ENCODE measurements at places on chromosomes 3 and 15.

GRCh38 chr15:78715434-78715833 lies 74.4 kb upstream of the CHRNB4 start:
- no peak for DNase-seq

DNA sequence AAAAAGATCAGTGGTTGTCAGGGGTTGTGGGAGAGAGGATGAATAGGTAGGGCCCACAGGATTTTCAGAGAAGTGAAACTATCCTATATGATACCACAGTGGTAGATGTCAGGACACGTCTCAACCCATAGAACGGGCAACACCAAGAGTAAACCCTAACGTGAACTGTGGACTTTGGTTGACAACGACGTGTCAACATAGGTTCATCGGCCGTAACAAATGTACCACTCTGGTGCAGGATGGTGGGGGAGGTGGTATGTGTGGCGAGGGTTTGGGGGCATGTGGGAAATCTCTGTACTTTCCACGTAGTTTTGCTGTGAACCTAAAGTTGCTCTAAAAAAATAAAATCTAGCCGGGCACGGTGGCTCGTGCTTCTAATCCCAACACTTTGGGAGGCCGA lies 13.0 kb upstream of the PIGZ start:
- DNase-seq: no peak

GRCh38 chr3:135995766-135996165 lies 30.2 kb downstream of the PPP2R3A start:
- DNase-seq: no peak

GRCh38 chr3:128804017-128804810 lies 75.2 kb upstream of the ACAD9 start:
- DNase-seq: no peak

DNA sequence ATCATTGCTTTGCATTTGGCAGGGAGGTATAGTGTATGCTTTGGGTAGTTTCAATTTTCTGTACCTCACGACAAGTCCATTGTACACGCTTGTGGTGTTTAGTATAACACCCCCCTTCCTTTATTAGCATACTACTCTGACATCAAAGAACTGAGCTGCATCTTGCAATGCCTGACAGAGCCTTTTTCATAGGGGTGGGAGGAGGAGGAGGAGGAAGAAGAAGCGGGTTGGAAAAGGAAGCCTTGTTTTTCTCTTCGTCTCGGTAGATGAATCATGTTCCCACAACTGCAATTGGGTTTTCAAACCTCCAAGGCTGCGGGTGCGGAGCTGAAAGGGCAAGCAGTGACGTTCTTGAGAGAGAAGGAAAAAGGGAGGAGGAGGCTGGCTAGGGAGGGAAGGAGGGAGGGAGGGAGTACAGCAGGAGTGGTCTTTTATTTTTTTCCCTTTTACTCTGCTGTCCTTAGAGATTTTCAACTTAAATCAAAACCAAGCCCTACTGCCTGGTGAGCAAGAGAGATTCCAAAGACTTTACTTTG lies 175.7 kb downstream of the KLHL25 start:
- no peak for DNase-seq

GRCh38 chr3:195466251-195466650 lies 23.4 kb upstream of the ACAP2 start:
- no peak for DNase-seq

GRCh38 chr15:30872341-30872748 lies 31.4 kb upstream of the FAN1 start:
- no peak for DNase-seq

- DNase-seq: no peak
Observed at GRCh38 chr3:122688996-122689395, 8.4 kb downstream of the PARP14 start.

- no peak for DNase-seq
Observed at GRCh38 chr3:175070946-175071345, 211.8 kb downstream of the NAALADL2 start.

DNA sequence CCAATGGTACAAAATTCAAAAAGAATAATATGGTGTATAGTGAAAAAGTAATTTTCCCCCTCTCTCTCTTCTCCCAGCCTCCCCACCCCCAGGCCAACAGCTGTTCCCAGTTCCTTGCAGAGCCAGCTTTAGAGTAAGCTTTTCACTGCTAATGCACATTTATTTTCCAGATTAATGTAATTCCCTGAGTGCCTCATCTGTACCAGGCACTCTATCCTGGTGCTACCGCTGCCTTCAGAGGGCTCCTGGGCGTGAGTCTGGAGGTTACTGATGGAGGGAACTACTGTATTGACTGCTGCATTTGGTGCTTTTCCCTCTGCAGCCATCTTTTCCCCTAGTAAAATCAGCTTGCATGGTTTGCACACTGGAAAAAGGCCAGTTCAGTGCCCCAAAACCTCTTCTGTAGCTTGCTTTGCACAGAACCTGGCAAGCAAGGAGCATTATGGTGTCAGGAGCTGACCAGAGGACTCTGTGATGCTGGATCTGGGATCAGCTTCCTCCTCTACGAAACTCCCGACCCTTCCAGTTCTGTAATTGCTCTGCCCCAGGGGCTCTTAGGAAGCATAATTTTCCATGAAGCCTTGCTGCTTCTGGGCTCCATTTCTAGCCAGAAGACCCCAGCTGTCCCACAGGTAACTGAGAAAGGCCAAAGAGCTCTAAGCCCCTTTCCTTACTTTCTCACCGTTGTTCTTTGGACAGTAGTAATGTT lies 8.5 kb upstream of the USP3 start:
- DNase-seq: no peak

GRCh38 chr3:143167969-143168854 lies 48.6 kb downstream of the CHST2 start:
- no peak for DNase-seq

- DNase-seq: no peak
Observed at GRCh38 chr3:59433546-59433945, 383.7 kb upstream of the CFAP20DC start.

DNA sequence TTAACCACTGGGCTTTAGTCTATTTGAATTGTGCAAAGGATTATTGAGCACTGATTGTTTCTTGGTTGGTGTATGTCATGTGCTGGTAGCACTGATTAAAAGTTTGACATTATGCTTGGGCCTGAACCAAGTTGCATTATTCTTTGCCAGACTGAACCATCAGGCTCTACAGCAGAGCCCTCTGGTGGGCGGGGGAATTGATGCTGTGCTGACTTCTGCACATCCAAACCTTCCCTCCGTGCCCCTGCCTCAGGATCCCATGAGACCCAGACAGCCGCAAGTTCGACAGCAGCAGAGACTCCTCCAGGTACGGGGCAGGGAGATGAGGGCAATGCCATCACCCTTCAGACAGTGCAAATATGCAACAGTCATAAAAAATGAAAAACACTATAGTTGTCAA lies 28.4 kb upstream of the P2RY12 start:
- DNase-seq: no peak

GRCh38 chr15:47506329-47507100 lies 210.8 kb upstream of the SEMA6D start:
- DNase-seq: no peak

GRCh38 chr15:47577000-47577399 lies 140.3 kb upstream of the SEMA6D start:
- no peak for DNase-seq

DNA sequence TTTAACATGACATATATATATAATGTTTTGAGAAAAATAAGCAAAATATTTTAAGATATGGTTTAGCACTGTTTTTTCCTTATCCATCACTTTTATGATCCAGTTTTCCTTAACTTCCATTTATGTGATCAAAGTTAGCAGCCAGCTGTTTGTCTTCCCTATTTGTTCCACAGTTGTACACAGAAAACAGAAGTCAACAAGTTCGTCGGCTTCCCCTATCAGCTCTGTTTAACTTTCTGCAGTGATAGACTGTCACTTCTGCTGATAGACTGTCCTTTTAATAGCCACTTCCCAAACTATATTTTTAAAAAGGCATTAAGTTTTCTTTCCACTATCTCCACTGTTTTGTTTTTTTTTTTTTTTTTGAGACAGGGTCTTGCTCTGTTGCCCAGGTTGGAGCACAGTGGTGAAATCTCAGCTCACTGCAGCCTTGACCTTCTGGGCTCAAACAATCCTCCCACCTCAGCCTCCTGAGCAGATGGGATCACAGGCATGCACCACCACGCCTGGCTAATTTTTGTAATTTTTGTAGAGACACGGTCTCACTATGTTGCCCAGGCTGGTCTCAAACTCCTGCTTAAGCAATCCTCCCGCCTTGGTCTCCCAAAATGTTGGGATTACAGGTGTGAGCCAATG lies 7.2 kb downstream of the FSD2 start:
- DNase-seq: no peak

GRCh38 chr3:109685084-109686079 lies 348.0 kb upstream of the DPPA4 start:
- DNase-seq: no peak

DNA sequence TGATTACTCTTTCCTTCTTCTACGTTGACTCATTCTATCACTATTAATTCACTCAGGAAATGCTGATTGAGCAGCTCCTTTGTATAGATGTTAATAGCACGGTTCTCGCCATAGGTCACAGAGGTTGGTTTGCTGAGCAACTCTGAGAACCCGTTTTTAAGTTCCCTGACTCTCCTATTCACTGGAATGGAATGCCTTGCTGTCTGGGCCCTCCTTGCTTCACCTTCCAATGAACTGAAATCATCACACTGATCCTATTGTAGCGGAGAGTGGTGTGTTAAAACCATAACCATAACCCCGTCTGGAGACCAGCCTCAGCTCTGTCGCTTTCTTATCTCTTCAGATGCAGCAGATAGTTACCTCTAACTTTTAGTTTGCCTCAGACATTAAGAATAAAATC lies 323.6 kb downstream of the GABRB3 start:
- DNase-seq: no peak

DNA sequence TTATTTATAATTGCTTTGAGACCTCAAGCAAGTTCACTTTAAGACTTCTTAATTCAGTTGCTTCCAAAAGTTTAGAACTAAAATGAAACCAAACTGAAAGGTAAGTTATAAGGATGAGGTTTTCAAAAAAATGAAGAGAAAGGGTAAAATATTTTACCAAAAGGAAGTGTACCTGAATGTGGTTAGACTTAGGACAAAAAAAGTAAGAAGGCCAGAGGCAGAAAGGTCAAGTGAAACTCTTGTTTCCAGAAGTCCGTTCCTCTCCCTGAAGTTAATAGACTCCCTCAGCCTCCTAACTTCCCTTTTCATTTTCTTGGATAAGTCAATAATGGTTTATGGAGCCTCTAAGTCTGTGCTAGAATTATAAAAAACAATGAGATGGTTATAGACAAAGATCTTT lies 16.6 kb downstream of the BTLA start:
- no peak for DNase-seq

DNA sequence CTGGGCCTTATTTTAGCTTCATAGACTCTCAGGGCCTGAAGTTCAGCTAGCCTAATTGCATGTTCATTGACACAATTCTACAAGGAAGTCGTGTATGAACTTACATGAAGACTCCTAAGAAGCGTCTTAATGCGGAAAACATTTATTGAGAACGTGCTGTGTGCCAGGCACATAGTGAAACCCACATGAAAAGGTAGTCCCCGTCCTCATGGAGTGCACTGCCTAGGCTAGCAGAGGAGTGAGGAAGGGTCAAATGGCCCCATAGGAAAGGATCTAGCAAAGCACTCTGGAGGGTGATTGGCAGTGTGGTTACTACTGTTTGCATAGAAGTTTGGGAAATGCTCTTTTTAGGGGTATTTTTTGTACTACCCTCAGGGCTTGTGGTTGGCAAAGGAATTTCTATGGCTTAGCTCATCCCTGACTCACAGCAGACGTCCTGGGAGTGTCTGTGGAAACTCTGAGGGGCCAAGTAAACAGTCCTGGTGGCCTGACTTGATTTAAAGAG lies 854 bp upstream of the NPTN start:
- no peak for DNase-seq

DNA sequence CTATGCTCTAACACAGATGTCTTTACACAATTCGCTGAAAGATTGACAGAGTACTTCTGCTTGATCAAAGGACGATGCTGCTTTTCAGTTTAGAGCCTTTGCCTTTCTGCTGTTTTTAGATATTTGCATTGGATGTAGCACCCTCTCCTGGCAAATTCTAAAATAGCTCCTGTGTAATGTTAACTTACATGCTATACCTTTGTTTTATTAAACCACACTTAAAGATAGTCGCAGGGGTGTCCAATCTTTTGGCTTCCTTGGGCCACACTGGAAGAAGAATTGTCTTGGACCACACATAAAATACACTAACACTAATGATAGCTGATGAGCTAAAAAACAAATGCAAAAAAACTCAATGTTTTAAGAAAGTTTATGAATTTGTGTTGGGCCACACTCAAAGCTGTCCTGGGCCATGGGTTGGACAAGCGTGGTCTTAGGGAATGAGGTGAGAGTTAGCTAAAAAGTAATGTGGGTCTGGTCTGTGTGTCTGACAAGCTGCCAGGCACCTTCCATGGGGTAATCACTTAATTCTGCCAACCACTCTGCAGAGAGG lies 62.9 kb downstream of the ATG7 start:
- DNase-seq: no peak

DNA sequence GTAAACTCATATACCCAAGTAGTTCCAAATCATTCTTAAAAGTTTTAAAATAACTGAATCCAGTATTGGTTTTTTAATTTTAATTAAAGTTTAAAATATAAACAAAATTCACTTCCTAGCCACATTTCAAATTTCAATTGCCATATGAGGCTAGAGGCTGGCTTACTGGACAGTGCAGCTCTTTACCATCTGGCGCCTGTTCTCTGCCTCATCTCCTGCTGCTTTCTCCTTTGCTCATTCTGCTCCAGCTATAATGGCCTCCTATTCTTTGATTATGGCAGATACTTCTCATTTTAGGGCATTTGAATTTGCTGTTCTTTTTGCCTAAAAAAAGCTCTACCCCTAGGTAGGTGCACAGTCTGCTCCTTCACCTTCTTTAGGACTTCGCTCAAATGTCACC lies 19.1 kb downstream of the ARMC8 start:
- no peak for DNase-seq

DNA sequence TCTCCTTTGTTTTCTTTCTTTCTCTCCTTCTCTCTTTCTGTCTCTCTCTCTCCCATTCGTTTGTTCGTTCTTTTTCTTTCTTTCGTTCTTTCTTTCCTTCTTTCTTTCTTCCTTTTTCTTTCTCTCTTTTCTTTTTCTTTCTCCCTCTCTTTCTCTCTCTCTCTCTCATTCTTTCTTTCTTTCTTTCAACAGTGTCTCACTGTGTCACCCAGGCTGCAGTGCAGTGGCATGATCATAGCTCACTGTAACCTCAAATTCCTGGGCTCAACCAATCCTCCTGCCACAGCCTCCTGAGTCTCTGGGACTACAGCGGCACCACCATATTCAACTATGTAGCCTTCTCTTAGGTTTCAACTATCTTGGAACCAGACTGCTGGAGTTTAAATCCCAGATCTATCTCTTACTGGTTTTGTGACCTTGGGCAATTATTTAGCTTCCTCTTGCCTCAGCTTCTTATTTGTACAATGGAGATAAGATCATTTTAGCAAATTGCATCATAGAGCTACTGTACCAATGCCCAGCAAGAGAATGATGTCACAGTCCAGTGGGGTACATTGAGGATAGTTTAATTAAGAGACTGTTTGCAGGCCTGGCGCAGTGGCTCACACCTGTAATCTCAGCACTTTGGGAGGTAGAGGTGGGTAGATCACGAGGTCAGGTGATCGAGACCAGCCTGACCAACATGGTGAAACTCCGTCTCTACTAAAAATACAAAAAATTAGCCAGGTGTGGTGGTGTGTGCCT lies 27.3 kb upstream of the PARL start:
- no peak for DNase-seq
